ENCODE measurements at places on chromosomes 2 and 18. TPM values are rescaled to one million over a fixed set of nuclear protein-coding genes. Genes with fewer than 3 reads are reported as not detected.

- no peak for DNase-seq
These were observed 41.9 kb downstream of the TACR1 start for GRCh38 chr2:75157435-75157834.

- DNase-seq = no peak
These were observed 89.2 kb upstream of the GLS start for GRCh38 chr2:190791347-190791975.

Gene ASB18
- polyA plus RNA-seq = not detected

- no peak for DNase-seq
These were observed 204.6 kb downstream of the RNF144A start for GRCh38 chr2:7121851-7122250.

GRCh38 chr2:121690095-121690494, 40.8 kb upstream of the CLASP1 start:
- no peak for DNase-seq

GRCh38 chr2:7880566-7880965, 801.3 kb upstream of the ID2 start:
- DNase-seq = no peak

DNA sequence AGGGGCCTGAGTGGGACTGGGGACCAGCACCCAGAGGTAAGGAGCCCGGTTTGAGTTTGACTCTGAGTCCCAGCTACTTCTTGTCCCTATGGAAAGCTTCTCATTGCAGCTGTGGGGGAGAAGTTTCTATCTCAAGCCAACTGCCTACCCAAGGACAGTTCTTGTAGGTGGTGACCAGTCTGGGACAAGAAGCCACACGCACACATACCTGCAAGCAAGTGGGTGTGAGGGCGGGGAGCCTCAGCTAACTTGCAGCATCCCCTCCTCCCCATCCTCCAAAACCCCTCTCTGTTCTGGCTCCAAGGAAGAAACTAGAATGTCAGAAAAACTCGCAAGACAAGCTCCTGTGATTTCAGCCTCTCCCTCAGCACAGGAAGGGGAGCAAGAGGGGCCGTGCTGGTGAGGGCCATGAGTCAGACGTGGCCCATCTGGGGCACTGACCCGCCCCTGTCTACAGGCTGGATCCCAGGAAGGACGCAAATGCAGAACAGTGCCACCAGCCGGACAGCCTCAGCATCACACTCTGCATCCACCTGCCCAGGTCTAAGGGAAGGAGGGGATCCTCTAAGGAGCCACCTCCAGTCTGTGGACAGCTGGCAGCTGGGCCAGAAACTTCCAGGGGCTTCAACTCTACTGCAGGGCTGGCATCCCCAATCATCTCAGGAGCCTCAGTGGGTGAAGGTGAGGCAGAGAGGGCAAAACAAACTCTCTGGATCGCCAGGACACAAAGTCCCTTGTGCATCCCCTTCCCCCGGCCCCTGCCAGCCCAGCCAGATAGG, 103.4 kb downstream of the TNS1 start:
- no peak for DNase-seq

DNA sequence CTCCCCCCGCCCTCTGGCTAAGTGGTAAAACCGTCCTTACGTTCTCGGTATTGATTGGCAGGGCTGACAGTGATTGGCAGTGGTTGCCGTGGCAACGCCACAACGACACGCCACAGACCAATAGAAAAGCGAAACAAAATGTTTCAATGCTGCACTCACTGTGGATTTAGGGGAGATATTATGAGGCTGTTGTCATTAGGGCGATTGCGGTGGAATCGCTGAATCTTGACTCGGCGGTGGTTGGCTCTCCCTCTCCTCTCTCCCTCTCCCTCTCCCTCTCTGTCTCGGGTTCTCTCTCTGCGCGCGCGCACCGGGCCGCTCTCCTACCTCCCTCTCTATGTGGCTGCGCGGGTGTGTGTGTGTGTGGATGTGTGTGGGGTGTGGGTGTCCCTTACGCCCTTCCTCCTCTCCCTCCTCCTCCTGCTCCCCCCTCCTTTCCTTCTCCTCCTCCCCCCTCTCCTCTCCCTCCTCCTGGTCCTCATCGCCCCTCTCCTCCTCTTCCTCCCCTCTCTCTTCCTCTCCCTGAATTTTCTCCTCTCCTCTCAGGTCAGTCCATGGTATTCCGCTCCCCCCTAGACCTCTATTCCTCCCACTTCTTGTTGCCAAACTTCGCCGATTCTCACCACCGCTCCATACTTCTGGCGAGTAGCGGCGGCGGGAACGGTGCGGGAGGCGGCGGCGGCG, at the start of gene SIX3:
Gene SIX3 (plus strand): TSS at position 152 of the 684 bp plus-strand sequence. CDS start 403 bp downstream, at position 555.
- peak; percentile 41 for DNase-seq

Data from naive thymus-derived CD8-positive, alpha-beta T cell (primary cell).